NCI-H1417 treated with DMSO at 0.1 percent for 48 hours (cell line): ENCODE measurements at places on chromosomes 6 and 20.

DNA sequence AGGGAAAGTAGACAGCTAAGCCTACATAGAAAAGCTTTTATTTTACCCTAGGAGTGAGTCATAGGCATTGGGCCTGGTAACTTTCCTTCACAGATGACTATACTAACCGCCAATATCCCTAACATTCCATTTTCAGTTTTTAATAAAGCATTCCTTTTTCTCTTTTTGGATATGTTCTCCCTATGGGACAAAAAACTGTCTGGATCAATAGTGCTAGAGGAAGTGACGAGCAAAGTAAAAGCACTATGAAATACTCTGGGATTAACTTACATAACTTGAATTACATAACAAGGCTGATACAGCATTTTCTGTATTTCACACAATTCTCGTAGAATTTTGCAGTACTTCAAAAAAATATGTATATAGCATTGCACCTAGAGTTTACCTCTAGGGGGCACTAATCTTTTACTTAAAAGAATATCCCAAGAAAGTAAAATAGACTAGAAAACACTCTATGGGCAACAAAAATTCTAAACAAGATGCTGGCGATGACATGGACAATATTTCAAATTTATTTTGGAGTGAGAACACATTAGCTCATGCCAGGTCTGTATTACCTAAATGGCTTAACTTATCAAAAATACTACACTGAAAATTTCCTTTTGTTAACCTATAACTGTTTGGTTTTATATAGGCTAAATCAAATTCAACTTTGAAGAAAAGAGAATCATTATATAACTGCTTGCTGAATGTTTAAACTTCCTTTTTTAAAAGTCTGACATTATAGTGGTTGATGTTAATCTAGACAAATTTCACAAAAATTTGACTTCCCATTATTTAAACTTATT, 66.3 kb upstream of the DST start:
- no peak for DNase-seq

DNA sequence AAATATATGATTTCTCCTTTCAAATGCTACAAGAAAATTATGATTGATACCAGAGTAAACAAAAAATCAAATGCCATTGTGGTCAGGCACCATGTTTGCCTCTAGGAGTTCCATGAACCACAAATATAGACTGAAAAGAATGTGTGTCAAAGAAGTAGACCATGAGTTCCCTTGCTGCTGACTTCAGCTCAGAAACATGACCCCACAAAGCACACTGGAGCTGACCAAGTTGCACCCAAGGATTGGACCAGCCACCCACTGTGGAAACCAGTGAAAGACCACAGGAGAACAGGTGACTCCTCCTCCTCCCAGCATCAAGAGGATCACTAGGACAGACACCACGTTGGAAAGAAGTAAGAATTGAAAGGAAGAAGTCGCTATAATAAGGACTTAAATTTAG, 90.8 kb upstream of the TENT5A start:
- no peak for DNase-seq

GRCh38 chr20:38633577-38634093, 32.0 kb downstream of the ARHGAP40 start:
- DNase-seq = no peak

GRCh38 chr6:104639668-104640067, 220.1 kb downstream of the HACE1 start:
- no peak for DNase-seq

DNA sequence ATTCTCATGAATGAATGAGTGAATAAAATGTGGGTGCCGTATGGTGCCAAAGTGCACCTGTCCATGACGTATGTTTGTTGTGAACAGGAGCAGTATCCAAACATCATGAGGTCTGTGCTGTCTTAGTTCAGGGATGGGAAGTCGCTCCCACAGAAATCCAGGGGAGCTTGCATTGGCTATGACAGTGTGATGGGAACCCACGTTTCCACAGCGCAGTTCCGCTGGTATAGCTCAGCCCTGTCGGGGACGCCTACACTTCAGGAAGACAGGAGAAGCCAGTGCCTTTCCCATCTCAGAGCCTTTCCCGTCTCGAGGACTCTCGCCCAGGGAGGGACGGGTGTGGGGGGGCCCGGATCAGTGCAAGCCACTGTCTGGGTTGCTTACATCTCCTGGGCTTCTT, 69.8 kb downstream of the DACT2 start:
- DNase-seq = no peak

DNA sequence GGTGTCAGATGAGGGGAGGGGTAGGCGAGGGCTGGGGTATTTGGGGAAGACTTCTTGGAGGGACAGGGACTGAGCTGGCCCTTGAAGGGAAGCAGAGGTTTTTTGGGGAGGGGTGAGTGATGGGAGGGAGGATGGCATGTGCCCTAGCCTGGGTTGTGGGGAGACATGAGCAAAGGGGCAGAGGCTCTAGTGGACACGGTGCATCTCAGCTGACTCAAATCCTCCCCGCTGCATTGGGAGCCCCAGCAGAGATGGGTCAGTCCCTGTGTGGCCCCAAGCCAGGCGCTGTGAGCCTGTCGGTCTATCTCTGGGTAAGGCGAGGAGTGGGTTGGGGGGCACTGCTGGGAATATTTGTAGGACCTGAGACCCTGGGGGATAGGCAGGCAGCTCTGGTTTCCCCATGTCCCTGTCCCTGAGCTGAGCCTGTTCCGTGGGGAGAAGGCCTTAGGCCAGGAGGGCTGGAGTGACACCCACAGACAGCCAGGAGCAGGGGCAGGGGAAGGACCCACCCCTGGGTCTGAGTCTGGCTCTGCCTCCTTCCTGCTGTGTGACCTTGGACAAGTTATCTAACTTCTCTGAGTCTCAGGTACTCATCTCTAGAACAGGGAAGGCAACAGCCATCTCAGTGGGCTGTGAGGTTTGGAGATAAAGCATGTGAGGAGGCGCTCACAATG, 36.0 kb downstream of the SPDEF start:
- no peak for DNase-seq

- no peak for DNase-seq
Observed at GRCh38 chr6:115004982-115005381, 662.2 kb upstream of the HS3ST5 start.

DNA sequence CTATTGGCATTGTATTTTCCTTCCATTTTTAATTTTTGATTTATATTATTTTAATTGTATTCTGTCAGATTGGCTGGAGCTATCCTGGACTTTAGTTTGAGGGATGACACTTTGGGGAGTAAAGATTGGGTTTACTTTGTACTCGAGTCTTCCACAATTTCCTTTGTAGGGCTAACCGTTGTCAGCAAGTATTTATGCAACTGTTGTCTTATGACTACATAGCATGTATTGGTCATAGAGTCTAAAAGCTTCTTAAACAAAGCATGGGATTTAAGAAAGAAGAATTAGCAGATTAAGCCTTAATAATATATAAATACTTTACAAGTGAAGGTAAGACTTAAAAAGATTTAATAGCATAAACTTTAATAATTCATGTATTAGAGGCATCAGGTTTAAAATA, 19.6 kb downstream of the FARS2 start:
- DNase-seq = no peak

- peak; percentile 69 for DNase-seq
Observed at GRCh38 chr20:59850018-59850641, 83.3 kb downstream of the SYCP2 start.

- DNase-seq = no peak
Observed at GRCh38 chr6:16419636-16420336, 181.4 kb downstream of the GMPR start.

GRCh38 chr20:41428285-41428684, 61.7 kb upstream of the EMILIN3 start:
- no peak for DNase-seq

DNA sequence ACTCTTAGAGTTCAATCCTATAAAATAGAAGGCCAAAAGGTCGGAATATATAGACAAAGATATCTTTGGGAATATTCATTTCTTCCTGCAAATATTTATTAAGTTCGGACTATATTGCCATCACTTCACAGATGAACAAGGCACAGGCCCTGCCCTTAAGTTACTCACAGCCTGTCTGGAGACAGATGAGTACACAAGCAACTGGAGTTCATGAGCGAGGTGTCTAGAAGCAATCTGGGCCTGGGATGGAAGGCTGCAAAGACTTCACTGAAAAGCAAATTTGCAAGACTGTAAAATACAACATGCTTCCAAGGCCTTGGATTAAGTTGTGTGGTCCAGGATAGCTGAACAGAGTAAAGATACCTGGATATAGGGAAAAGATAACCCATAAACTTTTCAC, 56.7 kb upstream of the CEP85L start:
- no peak for DNase-seq

DNA sequence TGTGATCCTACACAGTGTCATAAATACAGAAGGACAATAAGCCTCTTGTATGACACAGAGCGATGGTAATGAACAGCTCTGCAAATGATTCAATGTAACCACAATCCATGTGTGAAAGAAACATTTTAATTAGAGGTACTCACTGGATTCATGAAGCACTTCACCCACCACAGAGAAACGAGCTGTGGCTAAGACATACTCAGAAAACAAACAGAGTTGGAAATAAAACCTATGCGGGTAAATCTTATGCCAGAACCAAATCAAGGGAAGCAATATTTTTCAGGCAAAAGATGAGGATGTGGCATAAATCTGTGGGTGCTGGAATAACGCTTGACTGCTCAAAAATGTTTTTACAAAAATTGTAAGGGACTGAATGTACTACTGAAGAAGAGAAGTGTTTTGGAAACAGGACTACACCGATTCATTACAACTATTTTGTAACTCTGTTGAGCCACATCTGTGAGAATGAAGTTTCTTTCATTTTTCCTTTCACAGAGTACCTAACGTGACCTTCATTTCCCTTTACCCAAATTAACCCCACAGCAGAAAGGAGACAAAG, 112.1 kb downstream of the WDR27 start:
- no peak for DNase-seq

- peak; percentile 36 for DNase-seq
Observed at GRCh38 chr20:62702895-62703852, 5.5 kb upstream of the NTSR1 start.

DNA sequence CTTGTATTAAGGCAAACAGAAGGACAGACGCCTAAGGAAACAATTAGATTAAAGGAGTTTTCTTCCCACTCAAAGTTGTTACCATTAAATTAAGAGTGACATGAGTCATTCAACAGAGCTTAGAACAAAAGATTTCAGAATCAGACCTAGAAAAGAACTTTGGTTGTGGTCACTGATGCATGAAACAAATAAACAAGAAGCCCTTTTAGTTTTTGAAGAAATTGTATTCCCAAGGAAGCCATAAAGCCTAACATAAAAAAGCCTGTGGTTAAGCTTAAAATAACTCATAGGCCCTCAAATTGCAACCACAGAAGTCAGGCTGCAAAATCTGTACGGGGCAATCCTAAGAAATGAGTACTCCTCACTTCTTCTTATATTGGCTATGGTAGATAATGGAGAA, 17.9 kb upstream of the TRIM26 start:
- DNase-seq = no peak

GRCh38 chr20:10276878-10277580, 58.4 kb downstream of the SNAP25 start:
- no peak for DNase-seq

DNA sequence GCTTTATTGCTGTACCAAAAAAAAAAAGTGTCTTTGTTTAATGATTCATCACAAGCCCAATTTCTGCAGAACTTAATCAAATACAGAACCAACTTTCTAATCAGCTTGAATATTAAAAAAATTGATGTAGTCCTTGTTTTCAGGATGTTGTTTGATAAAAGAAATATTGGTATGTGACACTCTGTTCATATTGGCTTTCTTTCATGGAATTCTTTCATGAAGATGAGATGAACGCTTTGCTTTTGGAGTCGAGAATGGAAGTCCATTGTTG, 184.3 kb downstream of the ZNF217 start:
- DNase-seq = no peak

- peak; percentile 71 for DNase-seq
Observed at GRCh38 chr6:51541847-51542246, 545.6 kb downstream of the PKHD1 start.

- DNase-seq = no peak
Observed at GRCh38 chr20:3648951-3649350, 14.2 kb downstream of the GFRA4 start.

DNA sequence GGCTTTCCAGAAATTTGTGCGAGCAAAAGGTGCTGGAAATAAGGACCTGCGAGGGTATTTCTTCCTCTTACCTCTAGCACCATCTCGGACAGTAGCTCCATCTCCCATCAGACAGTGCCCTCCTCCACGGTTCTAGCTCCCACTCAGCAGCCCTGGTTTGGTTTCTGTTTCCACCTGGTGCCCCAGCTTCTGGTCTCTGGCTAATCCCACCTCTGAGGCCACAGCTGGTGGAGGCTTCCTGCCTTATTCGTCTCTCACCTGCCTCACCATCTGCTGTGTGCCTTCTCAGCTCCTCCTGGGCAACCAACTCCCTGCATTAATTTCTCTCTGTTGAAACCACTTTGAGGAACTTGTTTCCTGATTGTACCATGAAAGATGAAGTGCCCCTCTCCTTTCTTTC, 162.4 kb upstream of the CDYL start:
- DNase-seq = no peak

DNA sequence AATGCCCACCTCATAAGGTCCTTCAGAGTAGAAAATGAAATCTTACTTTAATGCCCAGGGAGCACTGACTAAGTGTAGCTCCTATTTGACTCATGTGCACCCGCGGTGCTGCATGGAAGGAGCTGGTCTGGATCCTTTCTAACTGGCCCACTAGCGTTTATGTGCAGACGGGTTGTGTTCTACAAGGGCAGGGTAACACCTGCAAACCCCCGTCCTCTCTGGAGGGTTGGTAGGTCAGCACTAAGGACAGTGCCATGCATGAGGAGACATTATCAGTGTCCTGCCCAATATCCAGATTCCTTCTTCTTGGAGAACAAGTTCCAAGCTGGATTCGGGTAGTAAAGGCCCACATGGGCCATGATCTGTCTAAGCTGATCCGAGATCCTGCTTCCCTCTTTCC, 140.3 kb downstream of the ANKRD60 start:
- DNase-seq = no peak

- DNase-seq = no peak
Observed at GRCh38 chr6:105851113-105851580, 235.0 kb upstream of the PRDM1 start.

GRCh38 chr6:127618729-127619128, 41.8 kb downstream of the C6orf58 start:
- no peak for DNase-seq

DNA sequence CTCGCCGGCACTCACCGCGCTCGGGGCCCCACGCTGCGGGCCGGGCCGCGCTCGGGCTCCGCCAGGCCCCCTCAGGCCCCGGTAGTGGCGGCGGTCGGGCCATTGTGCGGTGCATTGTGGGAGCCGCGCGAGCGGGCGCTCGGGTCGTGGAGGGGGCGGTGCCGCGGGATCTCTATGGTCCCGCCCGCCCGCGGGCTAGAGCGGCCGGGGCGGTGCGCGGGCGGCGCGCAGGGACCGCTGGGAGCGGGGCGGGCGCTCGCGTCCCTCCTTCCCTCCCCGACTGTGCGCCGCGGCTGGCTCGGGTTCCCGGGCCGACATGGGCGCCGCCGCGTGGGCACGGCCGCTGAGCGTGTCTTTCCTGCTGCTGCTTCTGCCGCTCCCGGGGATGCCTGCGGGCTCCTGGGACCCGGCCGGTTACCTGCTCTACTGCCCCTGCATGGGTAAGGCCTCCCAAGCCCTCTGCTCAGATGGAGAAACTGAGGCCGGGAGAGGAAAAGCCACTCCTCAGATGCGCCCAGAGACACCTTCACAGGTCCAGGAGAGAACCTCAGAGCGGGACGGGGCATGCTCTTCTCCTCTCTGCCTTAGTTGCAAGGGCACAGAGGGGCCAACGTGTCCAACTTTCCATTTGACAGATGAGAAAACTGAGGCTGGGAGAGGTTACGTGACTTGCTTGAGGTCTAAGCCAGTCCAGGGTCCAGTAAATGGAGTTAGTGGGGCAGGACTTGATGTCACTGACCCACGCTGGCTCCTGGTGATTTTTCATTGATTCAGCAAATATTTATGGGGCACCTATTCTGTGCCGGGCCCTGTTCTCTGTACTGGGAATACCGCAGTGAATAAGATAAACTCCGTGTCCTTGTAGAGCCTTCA, at the start of the genes PLAGL2 and POFUT1:
TSS of gene PLAGL2 (minus strand) at position 118 of the 873 bp plus-strand sequence. CDS start 5,565 bp downstream, outside the sequence.
TSS of gene POFUT1 (plus strand) at position 255 of the 873 bp plus-strand sequence. CDS start at position 317, 62 bp downstream.
- peak; percentile 42 for DNase-seq
